Endothelial cell (in vitro differentiated cells): ENCODE measurements at places on chromosomes 1 and 21.
A peak's percentile ranks its signal among the peaks of the same experiment; 100 is the strongest.

DNA sequence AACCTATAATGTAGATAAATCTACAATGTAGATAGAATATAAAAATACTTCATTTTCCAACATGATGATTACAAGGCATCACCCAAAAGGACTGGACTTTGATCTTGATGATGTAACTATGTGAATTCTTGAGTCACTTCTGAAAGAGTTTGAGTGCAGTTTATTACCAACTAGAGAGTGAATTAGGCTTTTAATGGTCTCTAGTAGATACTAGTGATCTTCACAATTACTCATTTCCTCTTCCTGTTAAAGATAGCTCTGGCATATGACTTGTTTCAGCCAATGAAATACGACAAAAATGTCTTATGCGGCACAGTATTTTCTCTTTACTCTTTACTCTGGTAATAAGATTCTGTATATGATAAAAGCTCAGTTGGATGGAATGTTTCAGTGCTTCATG is 1588.1 kb upstream of the B3GALT2 start:
- no peak for DNase-seq

GRCh38 chr1:39695016-39695415 is 3.8 kb upstream of the HPCAL4 start:
- no peak for DNase-seq

DNA sequence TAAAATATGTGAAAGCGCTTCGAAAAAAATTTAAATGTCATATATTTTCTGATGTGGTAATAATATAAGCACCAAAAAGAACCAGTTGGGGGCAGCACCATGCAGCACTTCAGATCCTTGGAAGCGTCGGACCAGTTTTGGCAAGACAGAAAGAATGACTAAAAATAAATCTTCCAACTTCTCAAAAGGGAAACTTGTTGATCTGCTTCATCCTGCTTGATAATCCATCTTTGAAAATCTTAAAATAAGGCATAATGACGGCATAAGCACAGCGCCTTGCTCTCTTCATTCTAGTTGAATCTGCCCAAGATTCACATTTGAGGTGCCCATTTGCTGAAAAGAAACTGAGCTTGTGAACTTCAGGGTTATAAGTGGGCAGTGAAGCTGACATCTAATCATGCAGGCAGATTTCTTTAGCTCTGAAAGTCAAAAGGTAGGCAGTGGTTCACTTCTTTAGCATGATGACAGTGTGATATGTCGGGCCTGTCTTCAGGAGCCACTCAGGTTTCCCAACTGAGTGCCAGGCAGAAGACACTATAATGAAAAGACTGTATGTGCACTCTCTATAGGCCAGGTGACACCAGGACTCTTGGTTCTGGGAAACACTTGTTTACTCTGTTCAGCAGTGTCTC is 19.8 kb upstream of the MUTYH start:
- DNase-seq: peak; percentile 39

GRCh38 chr1:226691247-226691646 is 47.8 kb downstream of the ITPKB start:
- no peak for DNase-seq

GRCh38 chr1:39427912-39428311 is 63.5 kb upstream of the BMP8A start:
- no peak for DNase-seq

GRCh38 chr1:19204446-19205266 is 5.4 kb downstream of the UBR4 start:
- DNase-seq: no peak

DNA sequence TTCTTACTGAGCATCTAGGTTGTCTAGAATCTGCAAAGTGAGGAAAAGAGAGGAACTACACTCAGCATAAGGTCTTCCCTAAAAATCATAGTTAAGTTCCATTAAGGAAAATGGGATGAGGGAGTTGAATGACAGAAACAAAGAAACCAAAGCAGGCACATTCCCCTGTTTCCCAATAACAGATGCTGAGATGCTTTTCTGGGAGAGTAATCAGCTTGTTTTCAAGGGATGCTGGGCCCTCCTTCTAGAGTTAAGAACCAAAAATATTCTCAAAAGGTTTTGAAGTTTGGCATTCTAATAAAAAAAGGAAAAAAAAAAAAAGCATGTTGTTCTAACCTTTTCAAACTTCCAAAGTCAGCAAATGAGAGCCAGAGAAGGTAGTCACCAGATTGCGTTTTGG is 105.2 kb upstream of the ZNF648 start:
- DNase-seq: no peak

DNA sequence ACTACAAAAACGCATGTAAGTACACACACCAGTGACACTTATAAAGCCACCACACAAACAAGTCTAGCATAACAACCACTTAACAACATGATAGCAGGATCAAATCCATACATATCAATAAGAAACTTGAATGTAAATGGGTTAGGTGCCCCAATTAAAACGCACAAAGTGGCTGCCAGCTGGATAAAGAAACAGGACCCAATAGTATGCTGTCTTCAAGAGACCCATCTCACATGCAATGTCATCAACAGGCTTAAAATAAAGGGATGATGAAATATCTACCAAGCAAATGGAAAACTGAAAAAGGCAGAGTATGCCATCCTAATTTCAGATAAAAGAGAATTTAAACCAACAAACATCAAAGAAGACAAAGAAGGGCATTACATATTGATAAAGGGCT is 109.6 kb downstream of the SLC5A9 start:
- no peak for DNase-seq

DNA sequence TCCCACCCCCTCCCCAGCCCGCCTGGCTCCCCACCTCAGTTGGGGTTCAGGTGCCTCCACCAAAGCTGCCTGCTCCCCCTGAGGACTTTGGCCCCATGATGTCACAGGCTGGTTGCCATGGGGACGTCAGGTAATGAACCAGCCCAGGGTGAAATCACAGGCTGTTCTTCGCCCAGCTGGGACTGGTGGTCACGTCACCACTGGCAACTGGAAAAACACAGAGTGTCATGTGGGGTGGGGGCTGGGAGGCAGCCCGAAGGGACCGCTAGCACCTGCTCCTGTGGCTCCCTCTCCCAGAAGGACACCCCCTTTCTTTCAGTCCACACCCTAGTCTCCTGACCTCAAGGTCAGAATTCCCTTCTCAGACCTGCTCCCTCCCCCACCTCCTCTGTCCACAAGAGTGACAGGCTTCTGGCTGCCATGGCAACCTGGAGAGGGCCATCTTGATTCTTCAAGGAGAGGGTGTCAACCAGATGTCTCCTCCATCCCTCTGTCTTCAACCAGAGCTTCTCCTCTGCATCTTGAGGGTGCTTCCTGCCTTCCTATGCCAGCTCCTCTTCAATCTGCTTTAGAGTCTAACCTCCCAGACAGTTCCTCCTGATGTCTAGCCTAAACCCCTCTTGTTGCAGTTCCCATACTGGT is 6.2 kb downstream of the FAM131C start:
- no peak for DNase-seq

- DNase-seq: no peak
These were observed 17.9 kb downstream of the PLXNA2 start for GRCh38 chr1:208225954-208226937.

DNA sequence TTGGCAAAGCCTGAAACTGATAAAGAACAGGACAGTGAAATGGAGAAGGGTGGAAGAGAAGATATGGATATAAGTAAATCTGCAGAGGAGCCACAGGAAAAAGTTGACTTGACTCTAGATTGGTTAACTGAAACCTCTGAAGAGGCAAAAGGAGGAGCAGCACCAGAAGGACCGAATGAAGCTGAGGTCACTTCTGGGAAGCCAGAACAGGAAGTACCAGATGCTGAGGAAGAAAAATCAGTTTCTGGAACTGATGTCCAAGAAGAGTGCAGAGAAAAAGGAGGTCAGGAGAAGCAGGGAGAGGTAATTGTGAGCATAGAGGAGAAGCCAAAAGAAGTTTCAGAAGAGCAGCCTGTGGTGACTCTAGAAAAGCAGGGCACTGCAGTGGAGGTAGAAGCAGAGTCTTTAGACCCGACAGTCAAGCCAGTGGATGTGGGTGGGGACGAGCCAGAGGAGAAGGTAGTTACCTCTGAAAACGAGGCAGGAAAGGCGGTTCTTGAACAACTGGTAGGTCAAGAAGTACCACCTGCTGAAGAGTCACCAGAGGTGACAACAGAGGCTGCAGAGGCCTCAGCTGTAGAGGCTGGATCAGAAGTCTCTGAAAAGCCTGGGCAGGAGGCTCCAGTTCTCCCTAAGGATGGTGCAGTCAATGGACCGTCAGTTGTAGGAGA is 16.3 kb downstream of the CCDC17 start:
- no peak for DNase-seq

DNA sequence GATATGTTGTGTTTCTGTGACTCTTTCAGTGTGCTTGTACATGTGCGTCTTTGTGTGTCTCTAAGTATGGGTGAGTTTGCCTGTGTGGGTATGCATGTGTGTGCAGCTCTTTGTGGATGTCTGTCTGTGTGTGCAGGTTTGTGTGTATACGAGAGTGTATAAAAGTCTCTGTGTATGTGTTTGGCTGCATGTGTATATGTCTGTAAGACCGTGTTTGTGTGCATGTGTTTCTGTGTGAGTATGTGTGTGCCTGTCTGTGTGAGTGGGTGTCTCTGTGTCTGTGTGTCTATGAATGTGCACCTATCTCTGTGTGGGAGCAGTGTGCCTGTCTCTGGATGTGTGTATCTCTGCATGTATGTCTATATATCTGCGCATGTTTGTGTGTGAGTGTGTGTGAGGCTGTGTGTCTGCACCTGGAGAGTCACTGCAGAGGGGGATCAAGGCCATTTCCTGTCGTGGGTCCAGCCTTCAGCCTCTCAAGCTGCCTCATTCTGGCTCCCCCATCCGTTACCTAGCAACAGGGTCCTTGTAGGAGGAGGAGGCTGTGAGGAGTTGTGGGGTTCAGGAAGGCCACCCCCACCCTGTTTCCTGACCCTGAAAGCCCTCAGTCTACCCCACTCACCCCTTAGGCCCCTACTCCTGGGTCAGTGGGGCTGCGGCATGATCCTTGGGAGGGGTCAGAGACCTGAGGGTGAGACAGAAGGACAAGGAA is 10.4 kb downstream of the FGR start:
- no peak for DNase-seq

DNA sequence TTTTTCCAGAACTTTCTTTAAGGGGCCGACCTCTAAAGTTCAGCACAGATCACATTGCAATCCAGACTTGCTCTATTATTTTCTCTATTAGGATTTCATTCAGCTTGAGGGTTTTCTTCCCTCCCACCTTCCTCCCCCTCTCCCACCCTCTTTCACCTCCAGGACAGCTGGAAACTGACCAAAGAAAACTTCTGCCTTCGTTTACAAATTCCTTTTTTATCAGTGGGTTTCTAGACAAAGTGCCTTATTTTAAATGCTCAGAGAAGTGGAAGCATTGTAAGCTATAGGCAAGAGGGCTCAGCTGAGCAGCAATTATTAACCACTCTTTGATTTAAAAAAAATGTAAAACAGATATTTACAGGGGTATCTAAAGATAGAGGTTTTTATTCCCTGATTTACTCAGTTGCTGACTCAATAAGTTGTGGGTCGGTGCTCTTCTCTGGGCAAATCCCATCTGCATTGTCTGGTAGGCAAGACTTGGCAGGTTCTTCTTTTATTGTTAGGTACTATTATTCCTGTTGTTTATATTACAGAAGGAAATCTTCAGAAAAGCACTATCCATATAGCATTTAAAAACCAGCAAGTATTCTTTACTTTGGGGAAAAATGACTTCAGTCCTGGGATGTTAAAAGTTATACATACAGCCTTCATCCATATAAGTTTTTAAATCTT is 277.0 kb upstream of the C1orf105 start:
- no peak for DNase-seq

DNA sequence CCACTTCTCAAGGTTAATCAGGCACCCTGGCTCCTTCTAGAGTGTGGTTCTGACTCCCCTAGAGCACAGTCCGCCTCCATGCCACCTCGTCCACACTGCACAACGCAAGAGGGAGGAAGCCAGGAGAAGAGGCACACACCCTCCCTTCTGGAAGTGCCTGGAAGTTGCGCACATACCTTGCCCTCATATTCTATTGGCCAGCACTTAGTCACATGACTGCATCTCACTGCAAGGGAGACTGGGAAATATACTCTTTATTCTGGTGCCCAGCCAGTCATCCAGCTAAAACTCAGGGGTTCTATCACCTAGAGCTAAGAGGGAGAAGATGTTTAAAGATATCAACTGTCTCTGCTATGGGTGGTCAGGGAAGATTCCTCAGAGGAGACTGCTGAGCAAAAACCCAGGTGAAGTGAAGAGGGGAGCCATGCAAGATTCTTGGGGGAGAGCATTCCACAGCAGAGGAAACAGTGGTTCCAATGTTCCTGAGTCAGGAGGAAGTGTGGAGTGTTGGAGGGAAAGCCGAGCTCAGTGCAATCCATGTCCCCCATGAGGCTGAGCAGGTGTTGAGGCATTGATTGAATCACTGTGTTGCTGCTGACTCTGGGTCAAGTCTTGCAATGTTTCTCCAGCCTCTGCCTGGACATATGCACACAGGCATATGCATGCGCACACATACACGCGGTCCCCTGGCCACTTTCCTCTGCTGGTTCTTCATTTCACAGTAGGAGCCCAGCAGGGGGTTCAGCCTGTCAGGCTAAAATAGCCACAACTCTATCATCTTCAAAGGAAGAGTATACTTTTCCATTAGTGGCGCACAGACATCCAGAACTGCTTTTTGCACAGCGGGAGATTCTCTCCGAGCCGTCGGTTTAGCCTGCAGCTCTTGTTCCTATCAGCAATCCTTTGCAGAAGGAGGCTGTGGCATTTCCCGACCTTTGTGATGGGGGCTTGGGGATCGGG is 22.3 kb upstream of the KLHDC7A start:
- no peak for DNase-seq

GRCh38 chr21:28738882-28739281 is 253.8 kb downstream of the LTN1 start:
- no peak for DNase-seq

GRCh38 chr1:9598316-9598700 is 9.6 kb downstream of the TMEM201 start:
- no peak for DNase-seq

DNA sequence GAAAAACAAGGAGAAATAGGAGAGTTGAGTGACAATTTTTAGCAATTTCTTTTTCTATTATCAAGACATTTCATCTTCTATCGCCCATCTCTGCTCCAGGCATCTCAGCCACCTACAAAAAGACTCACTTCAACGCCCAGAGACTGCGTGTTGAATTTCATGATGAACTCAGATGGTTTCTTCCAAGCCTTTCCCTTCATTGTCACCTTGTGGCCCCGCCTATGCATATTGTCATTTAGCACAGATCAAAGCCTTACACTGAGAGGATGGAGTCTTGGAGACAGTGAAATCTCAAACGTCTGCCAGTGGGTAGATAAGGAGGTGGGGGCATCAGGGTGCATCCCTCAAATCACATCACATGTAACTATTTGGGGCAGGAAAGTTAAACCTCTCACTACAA is 319.4 kb downstream of the SIPA1L2 start:
- no peak for DNase-seq

DNA sequence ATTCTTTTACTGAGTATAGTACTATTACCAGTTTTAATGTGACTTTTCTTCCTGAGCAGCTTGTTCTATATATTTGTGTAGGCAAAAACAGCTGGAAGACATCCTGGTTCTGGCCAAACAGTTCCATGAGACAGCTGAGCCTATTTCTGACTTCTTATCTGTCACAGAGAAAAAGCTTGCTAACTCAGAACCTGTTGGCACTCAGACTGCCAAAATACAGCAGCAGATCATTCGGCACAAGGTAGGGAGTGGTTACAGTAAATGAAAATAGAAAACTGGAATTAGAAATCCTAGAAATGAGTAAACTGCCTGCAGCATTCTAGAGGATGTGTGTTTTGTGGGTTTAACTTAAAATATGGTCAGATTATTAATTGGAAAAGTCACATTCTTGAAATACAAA is 64.1 kb upstream of the BMP8A start:
- DNase-seq: no peak
